ENCODE measurements at places on chromosomes 5 and 9.

DNA sequence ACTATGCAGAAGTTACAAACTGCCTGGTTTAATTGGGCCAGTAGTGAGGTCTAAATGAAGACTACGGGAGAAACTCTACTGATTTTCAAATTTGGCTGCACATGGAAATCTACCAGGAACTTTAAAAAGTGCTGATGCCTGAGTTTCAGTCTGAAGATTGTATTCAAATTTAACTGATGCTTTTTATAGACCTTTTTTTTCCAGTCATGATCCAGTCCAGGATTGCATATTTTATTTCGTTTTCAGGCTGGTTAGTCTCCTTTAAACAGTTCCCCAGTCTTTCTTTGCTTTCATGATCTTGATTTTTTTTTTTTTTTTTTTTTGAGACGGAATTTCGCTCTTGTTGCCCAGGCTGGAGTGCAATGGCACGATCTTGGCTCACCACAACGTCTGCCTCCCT, 23.7 kb upstream of the SPZ1 start:
- no peak for DNase-seq

DNA sequence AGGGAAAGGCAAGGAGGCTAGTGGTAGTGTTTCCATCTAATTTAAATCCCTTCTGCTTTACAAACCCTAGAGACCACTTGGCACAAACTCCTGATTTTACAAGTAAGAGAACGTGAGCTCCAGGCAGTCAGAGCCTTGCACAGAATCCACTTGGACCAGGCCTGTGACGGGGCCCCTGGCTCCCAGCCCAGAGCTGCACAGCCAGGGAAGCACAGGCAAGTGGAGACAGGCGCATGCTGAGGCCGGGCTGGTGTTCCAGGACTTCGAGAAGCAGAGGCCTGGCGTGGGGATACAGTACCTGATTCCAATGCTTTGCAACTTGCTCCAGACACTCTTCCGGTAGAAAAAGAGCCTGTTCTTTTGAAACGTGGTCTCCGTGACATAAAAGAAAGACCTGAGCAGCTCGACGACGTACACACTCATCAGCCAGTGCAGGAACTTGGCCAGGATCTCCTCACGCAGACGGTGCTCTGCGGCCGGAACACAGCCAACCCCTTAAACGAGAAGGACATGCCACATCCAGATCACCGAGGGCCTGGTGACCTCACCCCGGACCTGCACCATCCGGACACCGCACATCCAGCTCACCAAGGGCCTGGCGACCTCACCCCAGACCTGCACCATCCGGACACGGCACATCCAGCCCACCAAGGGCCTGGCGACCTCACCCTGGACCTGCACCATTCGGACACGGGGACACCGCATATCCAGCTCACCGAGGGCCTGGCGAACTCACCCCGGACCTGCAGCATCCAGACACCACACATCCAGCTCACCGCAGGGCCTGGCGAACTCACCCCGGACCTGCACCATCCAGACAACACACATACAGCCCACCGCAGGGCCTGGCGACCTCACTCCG, 12.5 kb downstream of the TERT start:
- DNase-seq: no peak

- DNase-seq: no peak
Measured at GRCh38 chr5:41903382-41903891, 707 bp upstream of the RIMOC1 start.

- no peak for DNase-seq
Measured at GRCh38 chr5:159207222-159207685, 2.1 kb downstream of the RNF145 start.

GRCh38 chr9:77841739-77842386, 189.7 kb downstream of the GNAQ start:
- no peak for DNase-seq

GRCh38 chr5:117731446-117731845, 1156.8 kb upstream of the SEMA6A start:
- no peak for DNase-seq

DNA sequence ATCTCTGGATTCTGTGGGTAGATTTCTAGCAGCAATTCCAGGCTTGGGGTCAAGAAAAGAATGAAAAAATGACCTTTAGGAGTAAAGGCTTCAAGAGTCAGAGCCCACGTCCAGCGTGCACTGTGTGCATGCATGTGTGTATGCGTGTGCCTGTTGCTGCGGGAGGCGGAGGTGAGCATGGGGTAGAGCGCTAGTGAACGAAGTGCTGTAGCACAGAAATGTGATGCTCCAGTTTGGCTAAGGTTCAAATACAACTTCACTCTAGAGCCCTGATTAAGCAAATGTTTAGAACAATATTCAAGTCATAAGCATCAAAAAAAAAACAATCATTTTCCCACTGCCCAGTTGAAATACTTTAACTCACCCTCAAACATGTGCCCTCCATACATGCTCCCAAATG, 403.9 kb downstream of the ZNF608 start:
- peak; percentile 18 for DNase-seq

DNA sequence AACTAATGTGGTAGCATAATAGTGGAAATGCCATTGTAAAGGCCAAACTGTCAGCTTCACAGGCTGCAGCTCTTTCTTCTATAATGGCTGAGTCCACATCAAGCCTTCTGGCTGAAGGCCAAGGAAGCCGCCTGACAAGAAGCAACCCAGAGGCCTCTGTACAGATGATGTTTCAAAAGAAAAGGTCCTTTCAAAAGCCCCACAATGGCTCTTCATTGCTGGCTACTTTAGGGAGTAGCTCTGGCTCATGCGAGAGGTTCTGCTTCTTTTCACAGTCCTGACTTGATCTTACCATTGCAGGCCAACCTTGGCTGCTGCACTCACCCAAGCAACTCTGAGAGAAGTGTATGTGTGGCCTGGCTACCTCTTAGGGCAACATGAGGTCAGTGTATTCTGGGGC, 54.5 kb upstream of the EQTN start:
- no peak for DNase-seq

DNA sequence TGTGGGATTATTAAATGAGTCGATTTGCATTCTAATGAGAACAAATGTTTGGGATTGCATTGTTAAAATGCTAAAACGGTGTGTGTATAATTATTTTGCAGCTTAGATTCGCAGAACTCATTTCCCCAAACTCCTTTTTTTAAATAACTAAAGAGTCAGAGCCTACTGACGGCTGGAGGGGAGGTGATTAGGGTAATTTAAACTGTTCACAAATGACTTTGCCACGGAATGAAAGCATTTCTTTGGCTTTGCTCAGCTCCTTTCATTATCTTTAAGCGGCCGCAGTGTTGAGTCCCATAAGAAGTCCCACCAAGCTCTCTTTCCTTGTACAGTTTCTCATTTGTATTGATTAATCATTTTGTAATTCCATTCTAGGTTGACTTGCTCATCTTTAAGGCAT, 1632.8 kb downstream of the MAT2B start:
- DNase-seq: no peak

DNA sequence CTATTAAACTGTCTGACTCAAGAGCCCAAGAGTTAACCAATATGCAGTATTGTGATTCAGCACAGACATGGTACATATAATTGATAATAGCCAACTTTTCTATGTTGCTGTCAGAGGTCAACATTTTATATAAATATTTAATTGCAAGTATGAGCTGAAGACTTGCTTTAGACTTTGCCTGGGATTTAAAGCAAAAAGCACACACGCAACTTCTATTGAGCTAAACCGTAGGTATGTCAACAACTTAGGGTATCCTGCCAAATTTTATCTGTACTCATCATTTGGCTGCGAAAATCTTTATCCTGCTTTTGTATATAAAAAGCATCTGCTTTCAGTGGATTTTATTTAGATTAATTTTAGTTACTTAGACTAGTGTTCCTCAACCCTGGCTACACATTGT, 27.4 kb downstream of the UHRF2 start:
- peak; percentile 6 for DNase-seq

DNA sequence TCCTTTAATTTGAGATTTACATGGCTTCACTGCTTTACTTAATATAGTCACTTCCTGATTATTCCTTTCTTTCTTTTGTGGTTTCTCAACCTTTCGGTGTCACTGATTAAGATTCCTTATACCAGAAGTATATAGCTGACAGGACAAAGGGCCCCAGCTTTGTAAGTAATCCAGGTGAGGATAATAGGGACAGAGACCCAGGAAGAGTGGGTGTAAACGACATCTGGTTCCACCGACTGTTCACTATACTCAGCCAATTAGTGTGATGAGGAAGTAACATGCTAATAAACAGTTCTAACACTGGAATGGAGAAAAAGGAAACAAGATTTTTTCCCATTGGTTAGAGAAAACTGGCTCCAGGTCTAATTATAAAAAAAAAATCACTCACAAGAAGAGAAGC, 286.3 kb upstream of the EFNA5 start:
- DNase-seq: no peak

DNA sequence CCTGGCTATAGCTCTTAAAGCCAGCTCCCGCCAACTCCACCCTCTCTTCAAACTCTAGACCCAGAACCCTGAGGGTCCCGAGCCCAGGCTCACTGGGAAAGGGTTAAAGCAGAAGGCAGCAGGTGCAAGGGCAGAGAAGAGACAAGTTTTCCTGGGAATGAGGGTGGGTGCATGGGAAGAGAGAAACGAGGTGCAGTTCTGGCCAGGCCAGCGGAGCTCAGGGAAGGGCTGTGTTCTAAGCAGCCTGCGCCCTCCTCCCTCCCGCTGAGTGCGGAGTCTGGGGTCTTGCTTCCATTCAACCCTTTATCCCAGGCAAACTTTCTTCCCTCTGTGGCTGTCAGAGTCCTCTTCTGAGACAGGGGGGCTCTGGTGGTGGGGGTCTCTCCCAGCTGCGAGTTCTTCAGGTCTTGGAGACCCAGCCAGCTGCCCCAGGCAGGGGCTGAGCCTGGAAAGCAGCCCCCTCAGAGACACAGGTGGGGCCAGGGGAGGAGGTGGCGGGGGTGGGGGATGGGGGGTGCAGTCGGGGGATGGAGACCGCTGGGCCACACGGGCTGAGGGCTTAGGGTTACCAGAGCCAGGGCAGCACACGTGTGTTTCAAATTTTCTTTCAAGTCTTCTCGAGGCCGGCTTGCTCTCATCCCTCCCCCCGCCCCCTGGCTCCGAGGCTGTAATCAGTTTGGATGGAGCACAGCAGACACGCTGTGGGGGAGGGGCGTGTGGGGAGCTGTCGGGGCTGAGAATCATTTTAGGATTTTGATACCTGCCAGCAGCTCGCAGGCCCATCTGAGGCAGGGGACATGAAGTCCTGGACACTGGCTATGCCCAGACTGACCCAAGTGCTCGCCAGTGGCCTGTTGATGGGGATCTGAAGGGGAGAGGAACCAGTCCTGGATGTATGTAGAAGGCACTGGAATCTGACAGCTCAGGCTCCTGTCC, 169.6 kb upstream of the SMIM23 start:
- no peak for DNase-seq

DNA sequence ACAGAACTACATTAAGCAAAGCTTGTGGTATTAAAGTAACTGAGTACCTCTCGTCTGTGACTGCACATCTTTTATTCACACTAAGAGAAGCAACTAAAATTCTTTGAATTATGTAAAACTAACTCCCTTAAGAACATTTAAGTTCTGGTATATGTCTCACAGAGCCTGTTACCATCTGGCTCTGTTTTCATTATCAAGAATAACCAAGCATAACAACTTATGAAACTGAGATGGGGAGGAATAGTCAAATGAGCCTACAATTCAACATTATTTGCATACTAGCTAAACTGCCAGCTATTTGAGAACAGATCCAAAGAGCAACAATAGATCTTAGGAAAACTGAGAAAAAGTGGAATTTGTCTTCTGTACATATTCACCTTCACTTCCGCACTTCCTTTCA, 25.3 kb upstream of the ISOC1 start:
- DNase-seq: no peak

- no peak for DNase-seq
Measured at GRCh38 chr9:87471746-87472145, 25.9 kb upstream of the DAPK1 start.

- DNase-seq: peak; percentile 5
Measured at GRCh38 chr9:79610019-79610631, 38.4 kb downstream of the TLE4 start.

DNA sequence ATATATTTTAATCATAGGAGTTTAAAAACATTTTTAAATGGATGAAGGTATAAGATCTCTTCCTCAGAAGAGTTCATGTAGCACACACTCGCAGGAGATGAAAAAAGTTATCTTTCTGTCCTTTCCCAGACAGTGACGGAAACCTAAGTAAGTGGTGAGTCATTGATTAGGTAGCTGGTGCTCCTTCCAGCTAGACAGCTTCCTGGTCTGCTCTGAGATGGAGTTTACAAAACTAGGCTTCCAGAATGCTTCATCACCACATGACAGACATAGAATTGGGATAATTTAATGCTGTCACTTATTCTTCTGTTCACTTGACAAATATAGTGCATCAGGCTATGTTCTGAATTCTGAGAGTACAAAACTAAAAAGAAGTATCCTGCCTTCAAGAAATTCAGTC, 2393.0 kb upstream of the C9orf72 start:
- DNase-seq: no peak

GRCh38 chr5:55220433-55221185, 6.5 kb downstream of the MCIDAS start:
- no peak for DNase-seq

GRCh38 chr5:10625700-10626472, 62.0 kb downstream of the ANKRD33B start:
- no peak for DNase-seq

- peak; percentile 13 for DNase-seq
Measured at GRCh38 chr5:125093776-125094175, 347.3 kb upstream of the ZNF608 start.

DNA sequence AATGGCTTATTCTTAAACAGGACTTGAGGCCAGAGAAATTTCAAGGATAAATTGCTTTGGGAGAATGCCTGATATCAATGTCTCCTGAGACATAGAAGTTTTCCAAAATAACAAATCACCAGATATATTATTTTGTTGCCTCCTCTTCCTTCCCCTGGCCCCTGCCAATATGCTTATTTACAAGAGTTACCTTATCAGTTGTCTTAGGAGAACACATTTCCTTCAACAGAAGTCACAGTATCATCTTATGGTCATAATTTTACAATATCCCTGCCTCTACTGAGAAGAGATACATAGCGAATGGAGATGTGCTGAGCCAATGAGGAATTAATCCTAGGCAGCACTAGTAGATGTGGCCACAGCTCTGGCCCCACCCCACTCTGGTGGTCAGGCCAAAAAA, 43.1 kb downstream of the TMEM252 start:
- DNase-seq: no peak

DNA sequence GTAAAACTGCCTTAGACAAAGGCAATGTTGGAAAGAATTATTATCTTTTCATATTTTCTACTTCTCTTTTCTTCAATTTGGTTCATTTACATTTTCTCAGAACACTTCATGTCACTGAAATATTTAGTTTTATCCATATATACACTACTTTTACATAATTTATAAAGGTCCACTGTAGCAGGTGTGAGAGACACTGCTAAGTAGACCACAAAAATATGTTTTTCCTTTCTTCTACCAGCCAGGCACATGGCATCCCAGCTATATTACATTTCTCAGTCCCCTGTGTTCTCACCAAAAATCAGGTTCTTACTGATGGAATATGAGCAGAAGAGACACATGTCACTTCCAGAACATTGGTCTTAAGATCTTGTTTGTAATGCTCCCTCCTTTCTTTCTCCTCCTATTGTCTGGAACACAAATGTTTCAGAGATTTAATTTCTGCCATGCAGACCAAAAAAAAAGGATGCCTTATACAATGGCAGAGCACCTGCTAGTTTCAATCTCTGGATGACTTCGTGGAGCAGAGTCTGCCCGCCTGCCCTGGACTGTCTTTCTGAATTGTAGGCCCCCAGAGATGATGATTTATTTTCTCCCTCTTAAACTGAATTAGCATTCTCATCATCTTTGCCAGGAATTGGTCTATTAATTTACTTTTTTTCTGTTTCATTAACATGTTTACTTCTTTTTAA, 125.4 kb upstream of the ACOT12 start:
- DNase-seq: no peak

- DNase-seq: no peak
Measured at GRCh38 chr9:4417578-4418325, 72.5 kb upstream of the SLC1A1 start.
